ENCODE measurements at places on chromosomes 7 and 10.

DNA sequence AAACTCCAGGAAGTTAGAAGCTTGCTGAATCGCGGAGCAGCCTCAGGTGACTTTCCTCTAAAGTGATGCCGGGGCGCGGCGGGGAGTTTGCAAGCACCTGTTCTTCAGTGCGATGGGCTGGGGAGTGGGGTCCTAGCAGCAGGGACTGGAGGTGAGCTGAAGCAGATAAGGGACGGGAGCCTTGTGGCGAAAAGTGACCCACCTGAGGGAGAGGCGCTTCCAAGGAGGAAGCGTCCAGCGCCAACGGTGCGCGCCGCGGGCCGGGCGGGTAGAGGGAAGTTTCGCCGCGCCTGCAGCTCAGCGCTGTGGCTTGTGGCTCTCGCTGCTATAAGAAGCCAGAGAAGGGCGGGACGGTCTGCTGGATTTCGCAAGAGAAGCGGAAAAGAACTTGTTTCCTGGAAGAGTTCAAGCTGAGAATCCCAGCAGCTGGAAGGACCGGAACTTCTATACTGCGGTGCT is at the start of gene STEAP4:
STEAP4 (minus strand) TSS at position 305 of the 459 bp plus-strand sequence. CDS start 22,625 bp downstream, outside the sequence.
- DNase-seq = peak; percentile 52

DNA sequence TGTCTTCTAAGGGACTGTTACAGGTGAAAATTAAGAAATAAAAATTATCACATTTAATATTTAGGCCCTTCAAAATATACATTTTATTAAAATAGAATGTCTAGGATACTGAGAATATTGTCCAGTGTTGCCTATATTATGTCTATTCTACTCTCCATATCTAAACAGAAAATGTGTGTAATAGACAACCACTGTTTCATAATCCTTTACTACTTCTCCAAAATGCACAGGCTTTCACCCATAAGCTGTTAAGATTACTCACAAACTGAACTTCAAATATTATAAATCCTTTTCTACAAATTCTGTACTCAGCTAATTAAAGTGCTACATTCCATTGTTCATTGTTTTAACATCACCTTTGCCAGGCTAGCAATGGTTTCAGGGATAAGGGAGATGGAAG is 56.7 kb upstream of the TFEC start:
- DNase-seq = no peak

DNA sequence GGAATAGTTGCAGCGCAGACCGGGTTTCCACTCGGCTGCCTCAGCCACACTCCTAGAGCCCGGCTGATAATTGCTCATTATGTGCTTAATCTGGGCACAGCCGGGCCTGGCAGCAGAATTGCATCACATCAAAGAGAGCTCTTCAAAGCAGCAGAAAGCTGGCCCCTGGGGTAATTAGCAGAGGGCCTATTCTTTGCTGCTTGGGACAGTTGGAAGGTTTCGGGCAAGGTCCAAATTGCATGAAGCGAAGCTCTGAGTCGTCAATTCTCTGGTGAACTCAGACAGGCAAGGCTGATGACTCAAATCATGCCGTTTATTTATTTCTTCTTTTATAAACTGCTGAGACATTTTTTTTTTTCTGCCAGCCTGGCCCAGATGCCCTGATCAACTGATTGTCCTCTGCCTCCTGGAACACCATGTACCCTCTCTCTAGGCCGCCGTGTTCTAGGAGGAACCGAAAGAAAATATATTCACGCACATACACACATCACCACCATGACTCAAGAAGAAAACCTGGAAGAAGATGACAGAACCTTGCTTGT is 242.2 kb downstream of the RAB11FIP2 start:
- DNase-seq = no peak

GRCh38 chr10:64148607-64149006 is 627.4 kb downstream of the REEP3 start:
- DNase-seq = no peak

GRCh38 chr10:32684291-32684690 is 238.4 kb downstream of the CCDC7 start:
- no peak for DNase-seq

- no peak for DNase-seq
Observed at GRCh38 chr10:123563994-123564393, 102.2 kb upstream of the GPR26 start.

- DNase-seq = no peak
Observed at GRCh38 chr10:34613491-34613890, 201.6 kb downstream of the PARD3 start.

- no peak for DNase-seq
Observed at GRCh38 chr10:7070950-7071349, 339.9 kb downstream of the SFMBT2 start.

- no peak for DNase-seq
Observed at GRCh38 chr7:20786779-20787659, at the start of gene SP8. Gene SP8 (minus strand): TSS chr7:20786886. CDS start chr7:20786798, 88 bp downstream.

DNA sequence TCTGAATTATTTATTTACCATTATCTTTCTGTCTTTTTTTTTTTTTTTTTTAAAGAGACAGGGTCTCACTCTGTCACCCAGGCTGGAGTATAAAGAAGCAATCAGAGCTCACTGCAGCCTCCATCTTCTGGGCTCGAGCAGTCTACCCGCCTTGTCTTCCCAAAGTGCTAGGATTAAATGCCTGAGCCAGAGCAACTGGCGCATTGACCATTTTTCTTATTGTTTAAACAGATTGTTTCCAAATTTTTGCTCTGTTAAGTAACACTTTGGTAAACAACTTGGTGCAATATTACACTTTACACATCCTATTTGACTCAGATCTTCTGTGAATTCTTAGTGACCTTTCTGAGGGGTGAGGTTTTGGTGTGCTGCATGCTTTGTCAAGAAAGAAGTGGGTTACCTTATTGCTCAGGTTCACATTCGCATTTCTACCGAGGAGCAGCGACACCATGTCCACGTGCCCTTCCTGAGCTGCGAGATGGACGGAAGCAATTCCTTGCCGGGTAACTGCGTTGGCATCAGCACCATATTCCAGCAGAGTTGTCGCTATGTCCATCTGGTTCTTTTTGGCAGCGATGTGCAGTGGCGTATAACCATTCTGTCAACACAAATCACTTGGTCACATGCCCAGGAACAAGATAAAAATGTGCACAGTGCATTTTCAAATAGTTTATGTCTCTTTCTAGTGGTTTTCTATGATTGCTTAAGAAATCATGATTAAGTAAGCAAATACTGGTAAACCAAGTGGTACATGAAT is 203.2 kb downstream of the ANK3 start:
- DNase-seq = peak; percentile 89

GRCh38 chr7:29878081-29878688 is 71.9 kb downstream of the WIPF3 start:
- DNase-seq = peak; percentile 31

DNA sequence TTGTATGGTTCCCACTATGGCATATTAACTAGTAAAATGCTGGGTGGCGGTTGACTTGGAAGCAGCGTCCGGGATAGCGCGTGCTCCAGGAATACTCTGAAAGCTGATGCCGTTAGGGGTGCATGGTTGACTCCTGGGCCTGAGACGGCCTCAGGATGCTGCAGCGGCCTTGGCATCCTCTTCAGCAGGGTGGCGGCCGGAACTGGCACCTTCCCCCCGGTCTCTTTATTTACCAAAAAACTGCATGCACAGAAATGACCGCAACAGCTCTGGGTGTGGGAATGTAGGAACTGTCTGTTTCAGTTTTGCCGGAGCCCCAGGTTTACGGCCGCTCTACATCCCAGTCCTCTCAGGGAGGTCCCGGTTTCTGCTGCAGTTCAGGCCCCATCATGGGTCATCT is 28.8 kb downstream of the PFKP start:
- DNase-seq = peak; percentile 38

- no peak for DNase-seq
Observed at GRCh38 chr7:138276891-138277290, 183.2 kb upstream of the TRIM24 start.

DNA sequence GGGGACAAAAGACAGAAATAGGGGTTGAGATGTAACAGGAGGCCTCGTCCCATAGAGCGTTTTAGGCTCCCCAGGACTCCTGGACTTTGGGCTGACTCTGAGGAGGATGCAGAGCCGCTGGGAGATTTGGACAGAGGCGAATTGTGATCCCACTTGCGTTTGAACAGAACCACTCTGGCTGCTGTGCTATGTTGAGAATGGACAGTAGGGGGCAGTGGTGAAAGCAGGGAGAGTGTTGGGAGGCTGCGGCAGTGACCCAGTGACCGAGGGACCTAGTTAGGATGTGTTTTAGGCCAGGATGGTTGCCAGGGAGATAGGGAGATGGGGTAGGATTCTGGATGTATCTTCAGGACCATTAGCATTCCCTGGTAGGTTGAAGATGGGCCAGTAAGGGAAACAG is 271.6 kb downstream of the CCDC3 start:
- DNase-seq = no peak

DNA sequence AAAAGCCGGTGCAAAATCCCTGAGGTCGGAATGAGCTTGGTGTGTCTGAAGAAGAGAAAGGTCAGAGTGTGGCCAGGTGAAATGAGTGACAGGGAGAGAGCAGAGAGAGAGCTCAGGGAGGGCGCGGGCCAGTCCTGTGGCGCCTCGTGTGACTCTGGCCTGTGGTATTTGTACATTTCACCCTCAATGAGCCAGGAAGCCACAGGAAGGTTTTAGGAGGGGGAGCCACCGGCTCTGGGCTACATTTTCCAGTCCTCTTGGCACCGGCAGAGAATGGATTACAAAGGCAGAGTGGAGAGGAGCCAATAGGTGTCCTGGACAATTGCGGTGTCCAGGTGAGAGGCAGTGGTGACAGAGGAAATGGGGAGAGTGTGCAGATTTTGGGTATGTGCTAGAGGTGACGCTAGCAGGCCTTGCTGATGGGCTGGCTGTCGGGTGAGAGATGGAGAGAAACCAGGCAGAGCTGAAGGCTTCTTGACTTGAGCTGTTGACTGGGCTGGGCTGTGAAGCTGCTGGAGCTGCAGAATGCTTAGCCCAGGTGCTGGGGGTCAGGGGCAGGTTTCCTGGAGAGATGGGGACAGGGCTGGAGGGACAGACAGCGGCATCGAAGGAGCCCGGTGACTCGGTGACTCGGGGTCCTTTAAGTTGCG is 38.1 kb downstream of the COL13A1 start:
- DNase-seq = no peak

DNA sequence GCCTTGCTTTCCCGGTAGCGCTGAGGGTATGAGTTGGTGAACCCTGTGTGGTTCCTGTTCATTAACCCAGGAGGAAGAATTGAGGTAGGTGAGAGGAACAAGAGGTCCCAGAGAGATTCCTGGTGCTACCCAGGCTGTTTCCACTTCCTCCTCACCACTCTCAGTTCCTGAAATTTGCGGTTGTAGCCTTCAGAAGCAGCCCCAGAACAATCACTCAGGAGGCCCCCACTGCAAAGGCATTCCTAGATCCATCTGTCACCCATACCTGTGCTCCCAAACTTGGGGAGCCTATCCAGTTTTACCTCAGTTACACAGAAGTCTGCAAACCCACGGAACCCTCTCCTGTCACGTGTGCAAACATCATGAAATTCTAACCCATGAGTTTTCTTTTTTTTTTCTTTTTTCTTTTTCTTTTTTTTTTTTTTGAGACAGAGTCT is 9.0 kb upstream of the PIP4K2A start:
- DNase-seq = no peak

GRCh38 chr10:76977046-76977445 is 660.6 kb downstream of the KCNMA1 start:
- no peak for DNase-seq

- no peak for DNase-seq
Observed at GRCh38 chr7:126957443-126957842, 295.3 kb downstream of the GRM8 start.

DNA sequence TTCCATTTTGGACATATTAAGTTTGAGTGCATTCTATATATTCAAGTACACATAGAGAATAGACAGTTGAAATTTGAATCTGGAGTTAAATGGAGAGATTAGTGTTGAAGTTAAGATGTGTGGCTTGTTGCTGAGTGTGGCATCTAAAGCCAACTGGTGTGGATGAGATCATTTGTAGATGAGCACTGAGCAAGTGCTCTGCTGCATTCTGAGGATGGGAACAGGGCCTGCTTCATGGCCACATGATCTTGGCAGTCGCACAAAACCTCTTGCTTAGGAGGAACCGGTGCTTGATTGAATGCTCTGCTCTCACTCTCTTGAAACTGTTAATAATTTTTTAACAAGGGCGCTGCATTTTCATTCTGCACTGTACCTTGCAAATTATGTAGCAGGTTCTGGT is 62.0 kb downstream of the EPDR1 start:
- no peak for DNase-seq

GRCh38 chr10:97025613-97026242 is 160.0 kb downstream of the SLIT1 start:
- peak; percentile 40 for DNase-seq

- DNase-seq = no peak
Observed at GRCh38 chr7:70356085-70356786, 758.0 kb downstream of the AUTS2 start.

GRCh38 chr7:129202058-129202777 is 13.8 kb downstream of the SMO start:
- DNase-seq = no peak

- no peak for DNase-seq
Observed at GRCh38 chr10:99629625-99629978, 9.4 kb upstream of the SLC25A28 start.

- DNase-seq = no peak
Observed at GRCh38 chr7:152128741-152129461, 103.4 kb downstream of the GALNT11 start.

DNA sequence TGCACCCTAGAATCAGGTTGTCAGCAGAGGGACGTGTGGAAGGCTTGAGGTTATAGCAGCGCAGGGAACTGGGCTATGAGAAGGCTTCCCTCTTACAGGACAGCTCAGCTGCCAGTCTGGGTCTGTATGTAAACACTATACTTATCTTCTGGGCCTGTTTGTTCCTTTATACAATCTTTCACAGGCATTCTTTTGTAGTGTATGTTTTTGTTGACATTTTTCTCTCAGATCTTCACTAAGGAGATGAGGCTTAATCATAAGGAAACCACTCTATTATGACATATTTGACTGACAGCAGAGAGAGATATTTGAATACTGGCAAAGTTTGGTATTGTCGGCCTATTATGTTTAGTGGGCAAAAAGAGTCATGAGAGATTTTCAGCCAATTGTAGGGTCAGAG is 929 bp downstream of the GBF1 start:
- DNase-seq = no peak

- DNase-seq = no peak
Observed at GRCh38 chr7:91566402-91566732, 302.1 kb downstream of the FZD1 start.

DNA sequence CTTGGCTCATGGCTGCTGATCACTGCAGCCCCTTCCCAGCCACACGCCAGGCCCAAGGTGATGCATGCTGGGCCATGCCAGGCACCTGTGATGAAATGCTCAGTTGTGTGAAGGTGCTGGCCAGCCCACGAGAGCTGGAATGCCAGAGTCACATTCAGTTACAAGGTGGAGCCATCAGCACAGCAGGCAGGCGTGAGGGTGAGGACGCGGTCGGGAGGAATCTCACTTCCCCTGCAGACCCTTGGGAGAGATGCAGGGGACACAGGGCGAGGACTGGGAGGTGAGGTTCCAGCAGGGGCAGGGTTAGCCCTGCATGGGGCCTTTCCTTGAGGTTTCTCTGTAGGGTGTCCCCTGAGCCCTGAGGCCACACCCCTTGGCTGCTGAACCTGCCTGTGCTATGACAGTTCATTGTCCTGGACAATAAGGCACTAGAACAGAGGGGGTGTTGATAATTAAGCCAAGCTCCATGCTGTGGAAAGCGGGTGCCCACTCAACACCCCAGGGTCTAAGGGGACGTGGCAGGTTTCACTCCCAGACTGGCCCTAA is 82.4 kb downstream of the ADARB2 start:
- no peak for DNase-seq

- no peak for DNase-seq
Observed at GRCh38 chr7:18198868-18199267, 171.2 kb upstream of the PRPS1L1 start.

- no peak for DNase-seq
Observed at GRCh38 chr7:144416341-144416740, 12.8 kb upstream of the NOBOX start.

- no peak for DNase-seq
Observed at GRCh38 chr10:46002916-46003693, 27.3 kb downstream of the NCOA4 start.

Measured in NCI-H460 (cell line).